ENCODE measurements at places on chromosomes 5 and 9.

GRCh38 chr9:134738869-134739659, 97.5 kb downstream of the COL5A1 start:
- peak; percentile 13 for DNase-seq

- no peak for DNase-seq
Measured at GRCh38 chr5:3020426-3020825, 268.9 kb upstream of the IRX2 start.

GRCh38 chr9:134868751-134869553, 11.7 kb upstream of the FCN2 start:
- no peak for DNase-seq

DNA sequence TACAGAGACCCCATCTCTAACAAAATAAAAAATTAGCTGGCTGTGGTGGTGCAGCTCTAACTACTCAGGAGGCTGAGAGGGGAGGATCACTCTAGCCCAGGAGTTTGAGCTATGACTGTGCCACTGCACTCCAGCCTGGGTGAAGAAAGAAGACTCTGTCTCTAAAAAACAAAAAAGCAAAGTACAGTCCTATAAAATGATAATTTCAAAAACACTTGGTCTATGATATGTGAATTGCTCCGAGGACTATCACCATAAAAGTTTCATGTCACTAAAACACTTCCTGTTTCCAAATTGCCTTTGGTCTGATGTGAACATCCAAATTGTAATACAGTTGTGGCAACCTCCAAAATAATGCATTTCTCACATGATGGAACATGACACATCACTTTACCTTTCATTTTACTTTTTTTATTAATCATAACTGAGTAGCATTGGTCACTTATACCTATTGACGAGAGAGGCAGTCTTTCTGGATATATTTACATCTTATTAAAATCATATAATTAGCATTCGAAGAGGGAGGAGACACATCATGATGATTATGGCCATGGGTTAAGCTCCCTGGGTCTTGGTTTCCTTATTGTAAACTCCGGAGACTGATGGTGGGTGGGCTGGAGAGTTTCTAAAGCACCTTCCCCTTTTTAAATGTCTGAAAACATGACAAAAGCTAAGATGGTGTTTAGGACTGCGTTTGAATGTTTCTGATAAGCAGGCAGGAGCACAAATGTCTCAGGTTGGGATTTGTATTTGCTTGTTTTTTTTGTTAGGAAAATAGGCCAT, 25.8 kb upstream of the CD180 start:
- no peak for DNase-seq

GRCh38 chr5:510521-510920, 13.7 kb downstream of the SLC9A3 start:
- no peak for DNase-seq

- DNase-seq: no peak
Measured at GRCh38 chr5:173638126-173639040, 21.9 kb upstream of the BOD1 start.

- no peak for DNase-seq
Measured at GRCh38 chr5:147403651-147404640, 105.9 kb downstream of the DPYSL3 start.

- DNase-seq: no peak
Measured at GRCh38 chr9:121772600-121773285, 121.3 kb downstream of the DAB2IP start.

- DNase-seq: peak; percentile 62
Measured at GRCh38 chr9:91775011-91775707, 174.9 kb downstream of the ROR2 start.

DNA sequence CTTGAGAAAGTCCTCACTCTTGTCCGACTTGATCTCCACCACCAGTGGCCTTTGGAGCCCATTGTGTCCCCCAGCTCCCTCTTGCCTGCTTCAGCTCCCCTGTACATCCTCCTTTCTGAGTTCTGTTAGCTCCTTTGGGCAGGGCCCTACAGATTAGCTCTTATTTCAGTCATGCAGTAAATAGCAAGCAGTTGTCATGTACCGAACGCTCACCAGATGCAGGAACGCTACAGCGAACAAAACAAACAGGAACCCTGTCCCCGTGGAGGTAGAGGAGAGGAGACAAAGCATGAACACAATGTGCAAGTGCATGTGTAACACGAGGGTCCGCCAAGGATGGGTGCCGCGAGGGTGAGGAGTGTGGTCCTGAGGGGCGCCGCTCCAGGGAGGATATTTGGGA, 111.3 kb downstream of the PDZD2 start:
- DNase-seq: no peak

- DNase-seq: no peak
Measured at GRCh38 chr9:93955981-93956784, 1.0 kb upstream of the BARX1 start.

DNA sequence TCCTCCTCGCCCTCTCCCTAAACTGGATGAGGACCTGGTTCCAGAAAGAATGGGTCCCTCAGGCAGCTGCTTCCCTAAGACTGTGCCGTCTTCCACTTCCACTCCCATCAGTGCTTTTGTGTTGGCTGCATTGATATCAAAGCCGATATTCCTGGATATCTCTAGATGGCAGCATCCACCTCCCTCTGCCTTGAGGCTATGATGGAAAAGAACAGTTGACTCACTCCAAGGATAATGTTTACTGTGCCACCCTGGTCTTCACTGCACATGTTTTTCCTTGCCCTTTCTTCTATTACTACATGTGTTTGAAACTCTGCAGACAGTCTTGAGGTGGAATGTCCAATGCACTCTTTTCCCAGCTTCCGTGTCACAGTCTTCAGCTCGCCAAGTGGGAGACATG, 211.6 kb downstream of the MAST4 start:
- no peak for DNase-seq

All from activated CD4-positive, alpha-beta T cell treated with anti-CD3 and anti-CD28 coated beads for 4 hours (primary cell).